ENCODE measurements at places on chromosomes 3 and 15. TPM values are rescaled to one million over a fixed set of nuclear protein-coding genes. Genes with fewer than 3 reads are reported as not detected.

The COL6A5 gene
- total RNA-seq: not detected

The AADACL2 gene
- not detected for total RNA-seq

The KCNMB3 gene
- 2.3 TPM for total RNA-seq

The MAP1A gene
- 0.41 TPM for total RNA-seq

The PARP15 gene
- not detected for total RNA-seq

The CCR5 gene
- not detected for total RNA-seq

The OCA2 gene
- 1.5 TPM for total RNA-seq

The ZBED2 gene
- total RNA-seq: 7.1 TPM

The TTC21A gene
- 0.96 TPM for total RNA-seq

The FEZF2 gene
- total RNA-seq: not detected

The FOXL2NB gene
- 1.4 TPM for total RNA-seq

DNA sequence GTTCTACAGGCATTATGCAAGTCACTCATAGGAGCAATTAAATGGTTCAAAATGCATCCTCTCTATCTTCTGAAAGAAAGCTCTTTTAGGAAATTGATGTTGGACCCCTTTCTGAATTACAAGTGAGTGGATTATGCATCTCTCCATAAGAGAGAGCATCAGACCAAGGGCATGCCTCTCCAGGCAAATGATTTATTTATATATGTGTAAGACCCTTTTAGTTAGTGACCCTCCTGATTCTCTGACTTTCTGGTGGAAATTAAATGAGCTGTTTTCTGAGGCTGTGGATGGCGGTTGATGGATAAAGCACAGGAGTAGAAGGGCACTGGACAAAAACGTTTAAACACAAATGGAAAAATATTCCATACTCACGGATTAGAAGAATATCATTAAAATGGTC, 62.6 kb downstream of the CADPS start:
- no peak for DNase-seq

DNA sequence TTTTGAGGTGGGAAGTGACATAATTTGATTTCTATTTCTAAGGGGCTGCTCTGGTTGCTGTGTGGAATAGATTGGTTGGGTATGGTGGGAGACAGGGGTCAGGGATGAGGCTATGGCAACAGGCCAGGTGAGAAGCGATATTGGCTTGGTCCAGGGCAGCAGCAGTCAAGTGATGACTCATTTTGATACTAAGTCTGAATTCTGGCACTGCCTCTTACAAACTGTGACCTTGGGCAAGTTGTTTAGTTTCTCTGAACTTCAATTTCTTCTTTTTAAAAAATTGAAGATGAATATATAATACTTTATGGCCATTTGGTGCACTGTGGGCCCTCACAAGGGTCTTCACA, 40.4 kb upstream of the CLSTN2 start:
- DNase-seq: no peak

GRCh38 chr3:122996038-122996580, 31.5 kb downstream of the SEMA5B start:
- no peak for DNase-seq

DNA sequence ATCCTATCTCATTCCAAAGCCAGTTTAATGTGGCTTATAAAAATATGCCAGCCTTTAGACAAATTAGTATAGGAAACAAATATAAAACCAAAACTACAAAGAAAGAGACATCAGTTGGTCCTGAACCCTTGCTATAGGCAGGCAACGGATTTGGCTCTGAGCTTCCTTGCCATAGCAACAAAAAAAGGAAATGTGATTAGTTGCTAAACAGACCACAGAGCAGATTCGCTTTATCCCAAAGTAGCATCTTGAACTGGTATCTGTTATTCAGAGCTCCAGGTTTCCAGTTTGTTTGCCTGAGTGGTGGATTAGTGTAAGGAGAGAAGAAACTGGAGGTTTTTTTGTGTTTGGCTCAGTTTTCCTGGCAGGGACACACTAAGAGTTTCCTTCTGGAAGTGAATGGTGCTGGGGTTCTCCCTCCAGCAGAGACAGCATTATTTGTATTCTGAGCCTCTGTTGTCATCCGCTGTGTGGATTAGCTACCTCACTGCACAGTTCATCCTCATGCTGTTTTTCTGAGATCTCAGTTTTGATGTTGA, 44.1 kb downstream of the CHST2 start:
- DNase-seq: no peak

GRCh38 chr3:27544372-27544865, 60.2 kb upstream of the SLC4A7 start:
- DNase-seq: no peak

All from Caki2 (cell line).